ENCODE measurements at places on chromosomes 2 and 18.
A peak's percentile ranks its signal among the peaks of the same experiment; 100 is the strongest.

DNA sequence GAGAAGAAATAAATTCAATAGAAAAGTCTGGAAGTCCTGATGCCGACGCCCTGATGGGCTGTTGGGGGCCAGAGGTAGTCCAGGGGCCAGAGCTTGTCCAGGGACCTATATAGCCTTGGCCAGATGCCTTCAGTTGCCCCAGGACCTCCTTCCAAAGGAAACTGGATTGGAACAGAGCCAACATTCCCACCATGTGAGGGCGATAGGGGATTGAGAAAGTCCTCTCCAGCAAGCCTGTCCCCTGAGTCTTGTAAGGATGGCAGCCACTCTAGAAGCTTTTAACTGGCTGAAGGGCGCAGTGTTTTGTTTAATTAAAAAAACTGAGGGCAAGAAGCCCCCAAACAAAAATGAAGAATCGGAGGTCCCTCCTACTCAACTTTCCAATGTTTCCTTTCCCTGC lies 54.9 kb upstream of the CDCA7 start:
- no peak for DNase-seq

DNA sequence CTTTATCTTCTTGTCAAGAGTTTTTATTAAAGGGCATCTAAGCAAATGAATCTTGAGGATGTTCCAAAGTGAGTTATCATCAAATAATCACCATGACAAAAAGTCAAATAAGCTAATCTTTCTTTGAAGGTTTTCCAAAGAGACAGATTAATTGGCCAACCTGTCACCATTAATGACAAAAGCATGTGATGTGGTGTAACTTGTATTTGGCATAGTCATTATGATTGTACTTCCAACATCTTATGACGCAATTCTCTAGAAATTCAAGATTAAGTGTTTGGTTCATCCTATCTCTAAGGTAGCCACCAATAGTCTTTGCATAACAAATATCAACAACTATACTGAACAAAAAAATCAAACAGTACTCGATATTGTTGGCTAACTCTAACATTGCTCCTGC lies 28.6 kb downstream of the RBMS1 start:
- DNase-seq = no peak

GRCh38 chr2:54435325-54436226 lies 20.6 kb upstream of the SPTBN1 start:
- no peak for DNase-seq

DNA sequence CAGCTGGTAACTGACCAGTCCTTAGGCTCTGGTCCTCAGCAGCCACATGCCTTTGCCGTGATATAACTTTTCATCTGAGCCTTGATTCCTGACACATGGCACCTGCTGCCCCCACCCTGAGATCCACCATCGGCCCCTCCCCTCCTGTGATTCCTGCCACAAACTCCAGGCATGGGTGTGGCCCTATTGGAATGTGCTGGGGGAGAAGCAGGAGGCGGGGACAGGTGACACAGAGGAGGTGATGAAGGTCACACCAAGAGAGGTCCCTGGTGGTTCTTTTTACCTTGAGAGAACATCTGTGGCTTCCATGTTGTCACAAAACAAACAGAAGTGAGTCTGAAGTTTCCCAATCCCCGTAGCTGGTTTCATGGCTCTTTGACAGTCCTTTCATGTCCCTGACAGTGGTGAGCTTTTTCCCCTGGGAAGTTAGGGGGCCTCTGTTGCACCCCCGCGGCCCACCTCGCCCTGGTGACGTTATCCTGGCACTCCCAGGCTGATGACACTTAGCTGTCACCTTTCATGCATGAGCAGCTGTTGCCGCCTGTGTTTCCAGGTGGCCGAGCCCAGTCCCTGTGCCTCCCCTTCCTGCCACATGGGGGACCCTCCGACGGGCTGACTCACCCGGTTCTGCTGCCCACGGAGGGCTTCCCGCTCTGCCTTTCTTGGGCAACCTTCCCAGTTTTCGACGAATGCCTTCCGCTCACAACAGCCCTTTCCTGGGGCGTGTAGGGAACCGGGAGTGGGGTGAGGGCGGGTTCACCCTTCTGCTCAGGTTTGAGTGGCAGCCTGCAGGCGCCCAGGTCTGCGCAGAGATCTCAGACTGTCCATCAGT lies 66.3 kb upstream of the GLI2 start:
- DNase-seq = no peak

- peak; percentile 84 for DNase-seq
Observed at GRCh38 chr18:37403100-37403781, 162.4 kb downstream of the CELF4 start.

GRCh38 chr18:23314672-23315071 lies 138.4 kb upstream of the RIOK3 start:
- no peak for DNase-seq

DNA sequence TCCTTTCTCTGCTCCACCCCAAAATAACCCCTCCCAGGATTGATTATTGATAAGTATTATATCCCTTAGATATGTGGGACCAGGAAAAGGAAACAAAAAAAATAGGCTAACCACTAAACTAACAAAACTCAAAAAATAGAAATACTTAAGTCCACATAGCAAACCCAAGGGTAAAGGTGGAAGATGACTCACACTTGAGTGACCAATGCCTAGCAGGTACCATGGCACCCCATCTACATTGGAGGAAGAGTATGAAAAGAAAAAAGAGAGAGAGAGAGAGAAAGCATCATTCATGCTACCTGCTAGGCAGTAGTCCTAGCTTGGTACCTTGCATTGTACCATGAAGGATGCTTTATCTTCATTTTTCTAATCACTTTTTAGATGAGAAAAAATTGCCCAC lies 6.3 kb downstream of the EXOC6B start:
- no peak for DNase-seq

GRCh38 chr2:159213296-159213695 lies 73.2 kb downstream of the WDSUB1 start:
- DNase-seq = no peak
